ENCODE measurements at places on chromosomes 12 and 14.

GRCh38 chr12:91328451-91328850 lies 145.8 kb upstream of the DCN start:
- DNase-seq: no peak

GRCh38 chr14:91258011-91258618 lies 13.6 kb upstream of the GPR68 start:
- no peak for DNase-seq

- no peak for DNase-seq
Observed at GRCh38 chr14:106883218-106883692, 1356.9 kb downstream of the TMEM121 start.

DNA sequence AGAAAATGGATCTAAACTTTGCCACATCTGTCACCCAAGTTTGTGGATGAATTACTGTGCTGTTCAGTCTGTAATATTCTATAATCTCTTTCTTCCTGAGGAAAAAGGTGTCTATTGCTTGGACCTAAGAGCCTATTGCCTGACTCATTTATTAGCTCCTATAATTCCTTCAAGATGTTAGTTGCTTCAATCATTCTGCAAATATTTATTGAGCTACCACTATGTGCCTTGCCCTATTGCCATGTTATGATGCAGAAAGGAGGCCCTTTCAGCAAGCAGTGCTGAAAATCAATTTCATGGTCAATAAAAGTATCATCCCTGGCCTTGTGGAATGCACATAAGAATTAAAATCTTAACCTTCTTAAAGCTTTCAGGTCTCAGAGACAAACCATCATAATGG lies 113.6 kb downstream of the CCER1 start:
- no peak for DNase-seq

DNA sequence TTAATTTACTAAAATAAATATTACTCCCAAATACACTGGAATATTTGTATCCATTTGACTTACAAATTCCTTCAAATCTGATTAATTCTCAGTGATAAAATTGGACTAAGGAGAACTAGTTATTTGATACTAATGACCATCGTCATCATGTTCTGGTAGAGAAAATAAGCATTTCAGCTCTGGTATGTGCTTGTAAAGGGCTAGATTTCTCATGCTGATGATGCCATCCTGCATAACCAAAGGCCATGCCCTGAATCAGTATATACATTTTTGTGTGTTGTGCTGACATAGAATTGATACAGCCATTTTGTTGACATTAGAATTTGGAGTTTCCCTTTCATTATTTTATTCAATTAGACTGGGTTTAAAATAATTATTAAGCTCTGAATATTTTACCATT lies 148.9 kb downstream of the PCNX1 start:
- DNase-seq: no peak

DNA sequence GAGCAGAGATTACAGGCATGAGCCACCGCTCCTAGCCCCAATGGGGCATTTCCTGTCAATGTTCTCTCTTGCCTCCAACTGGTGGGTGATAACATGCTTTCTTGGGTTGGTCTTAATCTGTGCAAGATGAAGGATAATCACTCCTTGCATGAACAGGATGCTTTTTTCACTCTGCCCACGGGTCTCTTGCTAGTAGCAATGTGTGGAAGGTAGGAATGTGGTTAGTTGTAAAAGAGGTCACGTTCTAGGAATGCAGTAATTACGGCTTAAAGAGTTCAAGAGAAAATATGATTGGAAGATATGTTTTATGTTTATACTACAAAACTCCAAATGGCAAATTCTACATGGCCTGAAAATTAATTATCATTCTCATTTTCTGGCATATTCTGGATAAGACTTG lies 10.5 kb downstream of the RNASE10 start:
- no peak for DNase-seq

GRCh38 chr14:22890416-22890815 lies 7.4 kb downstream of the REM2 start:
- no peak for DNase-seq

DNA sequence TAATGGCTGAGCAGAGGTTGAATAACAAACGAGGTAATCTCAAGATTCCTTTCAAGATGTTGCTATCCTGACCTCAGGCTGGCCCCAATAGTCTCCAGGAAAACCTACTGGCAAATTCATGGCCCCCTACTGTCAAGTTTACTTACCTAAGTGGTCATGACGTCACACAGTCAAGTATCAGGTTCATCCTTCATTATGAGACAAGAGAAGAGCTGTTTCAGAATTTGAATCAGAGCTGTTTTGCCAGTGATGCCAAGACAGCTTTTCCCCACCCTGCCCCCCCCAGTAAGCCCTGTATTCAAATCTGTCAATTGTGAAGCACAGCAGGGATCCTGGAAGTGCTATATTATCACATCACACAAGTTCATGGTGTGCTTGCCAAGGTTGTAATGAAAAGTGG lies 509.6 kb downstream of the NOVA1 start:
- no peak for DNase-seq

DNA sequence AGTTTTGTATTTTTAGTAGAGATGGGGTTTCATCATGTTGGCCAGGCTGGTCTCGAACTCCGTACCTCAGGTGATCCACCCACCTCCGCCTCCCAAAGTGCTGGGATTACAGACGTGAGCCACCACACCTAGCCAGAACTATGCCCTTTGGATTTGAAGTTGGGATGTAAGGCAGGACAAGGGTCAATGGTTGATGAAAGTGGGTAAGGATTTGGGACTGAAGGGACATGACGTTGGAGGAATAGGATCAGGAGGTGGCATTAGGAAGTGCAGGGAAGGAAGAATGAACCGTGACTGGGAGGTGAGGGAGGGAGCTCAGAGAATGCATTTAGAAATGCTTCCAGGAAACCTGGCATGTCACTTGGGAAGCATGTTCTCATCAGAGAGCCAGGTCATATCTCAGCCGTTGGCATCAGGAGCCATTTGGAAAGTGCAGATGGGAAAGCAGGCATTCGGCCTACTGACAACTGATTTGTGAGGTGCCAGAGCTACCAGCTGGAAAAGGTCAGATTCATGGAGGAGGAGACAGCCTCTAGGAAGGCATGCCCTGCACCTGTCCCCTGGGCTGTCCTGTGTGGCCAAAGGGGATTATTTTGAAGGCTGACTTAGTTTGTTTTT lies 2.2 kb downstream of the CRADD start:
- DNase-seq: no peak

GRCh38 chr14:90487031-90487430 lies 90.2 kb downstream of the CALM1 start:
- no peak for DNase-seq

DNA sequence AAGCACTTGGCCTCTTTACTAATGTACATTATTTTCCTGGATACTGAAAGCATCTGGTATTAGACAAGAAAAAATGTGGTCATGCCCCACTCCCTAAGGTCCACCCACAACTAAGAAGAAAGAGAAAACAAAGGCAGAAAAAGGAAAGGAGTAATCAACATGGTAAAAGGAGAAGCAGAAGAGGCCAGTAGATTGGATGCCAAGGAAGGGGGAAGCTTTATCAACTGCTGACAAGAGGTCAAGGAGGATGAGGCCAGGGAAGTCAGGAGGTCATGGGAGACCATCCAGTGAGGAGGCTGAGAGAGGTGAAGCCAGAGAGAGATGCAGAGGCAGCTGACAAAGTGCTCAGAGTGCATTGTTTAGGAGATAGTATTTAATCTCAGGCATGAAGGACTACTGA lies 383.5 kb downstream of the ZFP36L1 start:
- DNase-seq: no peak

GRCh38 chr14:28751467-28752058 lies 15.0 kb upstream of the FOXG1 start:
- DNase-seq: no peak

DNA sequence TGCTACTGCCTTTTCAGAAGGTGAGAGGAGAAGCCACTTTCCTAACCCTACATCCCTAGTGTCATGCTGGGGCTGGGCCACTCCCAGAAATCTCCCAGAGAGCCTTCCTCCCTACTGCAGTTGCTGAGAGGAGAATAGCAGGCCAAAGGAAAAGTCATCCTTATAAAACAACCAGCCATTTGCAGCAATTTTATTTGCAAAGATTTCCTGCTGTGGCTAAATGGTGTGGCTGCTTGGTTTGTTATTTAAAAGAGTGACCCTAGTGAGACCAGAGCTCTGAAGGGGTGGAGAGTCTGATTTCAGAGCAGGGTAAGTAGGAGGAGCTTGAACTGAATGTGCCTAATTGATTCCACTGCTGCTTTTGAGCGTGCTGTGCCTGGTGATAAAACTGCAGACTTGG lies 232.0 kb downstream of the GRIN2B start:
- no peak for DNase-seq

- no peak for DNase-seq
Observed at GRCh38 chr12:26668230-26668629, 164.8 kb downstream of the ITPR2 start.

DNA sequence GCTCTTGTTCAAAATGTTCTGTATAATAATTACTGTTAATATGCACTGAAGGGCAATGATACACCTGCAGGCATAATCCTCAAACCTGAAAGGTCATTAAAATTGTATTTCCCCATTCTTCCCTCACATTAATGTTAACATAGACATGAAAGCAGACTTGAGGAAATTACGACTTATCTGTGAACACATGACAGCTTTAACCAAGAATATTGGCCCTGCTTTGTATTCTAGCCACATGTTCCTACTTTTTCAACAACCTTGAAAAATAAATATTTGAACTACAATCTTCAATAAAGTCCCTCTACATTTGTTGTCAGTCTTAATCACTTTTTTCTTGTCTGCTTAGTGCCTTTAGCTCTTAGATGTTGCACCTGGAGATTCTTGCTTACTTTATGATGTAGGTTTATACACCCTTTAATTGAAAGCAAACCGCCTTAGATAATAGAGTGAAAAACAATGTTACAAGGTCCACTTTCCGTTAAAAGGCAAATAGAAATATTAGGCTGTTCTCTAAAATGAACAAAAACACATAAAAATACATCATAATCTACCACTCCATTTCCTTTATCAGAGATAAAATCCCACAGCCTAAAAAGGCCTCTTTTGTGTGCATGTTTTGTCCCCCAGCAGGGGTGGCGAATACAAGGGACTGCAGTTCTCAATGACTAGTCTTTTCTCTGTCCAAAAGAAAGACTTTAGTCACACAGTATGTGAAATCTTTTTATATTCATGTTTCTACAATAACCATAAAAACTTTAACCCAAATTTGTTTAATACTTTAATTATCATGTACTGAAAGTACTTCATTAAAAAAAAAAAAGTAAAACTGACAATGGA lies 55.9 kb downstream of the ZFC3H1 start:
- DNase-seq: no peak

DNA sequence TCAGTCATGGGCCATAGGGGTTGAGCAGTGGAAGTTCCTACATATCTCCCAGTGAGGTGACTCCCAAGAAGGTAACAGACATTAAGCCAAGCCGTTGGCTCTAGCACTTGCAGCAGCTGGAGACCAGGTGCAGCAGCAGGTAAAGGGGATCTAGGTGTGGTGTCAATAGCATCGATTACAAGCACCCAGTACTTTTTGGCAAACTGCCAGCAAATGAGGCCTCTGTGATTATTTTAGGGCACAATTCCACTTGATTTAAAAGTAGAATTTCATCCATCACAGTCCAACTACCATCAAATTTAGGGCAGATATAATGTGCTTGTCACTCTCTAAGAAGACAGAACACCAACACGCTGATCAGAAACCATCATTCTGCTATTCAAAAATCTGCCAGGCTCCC lies 224.1 kb upstream of the EGLN3 start:
- no peak for DNase-seq

GRCh38 chr12:53949631-53950436 lies 4.9 kb upstream of the HOXC12 start:
- DNase-seq: no peak

DNA sequence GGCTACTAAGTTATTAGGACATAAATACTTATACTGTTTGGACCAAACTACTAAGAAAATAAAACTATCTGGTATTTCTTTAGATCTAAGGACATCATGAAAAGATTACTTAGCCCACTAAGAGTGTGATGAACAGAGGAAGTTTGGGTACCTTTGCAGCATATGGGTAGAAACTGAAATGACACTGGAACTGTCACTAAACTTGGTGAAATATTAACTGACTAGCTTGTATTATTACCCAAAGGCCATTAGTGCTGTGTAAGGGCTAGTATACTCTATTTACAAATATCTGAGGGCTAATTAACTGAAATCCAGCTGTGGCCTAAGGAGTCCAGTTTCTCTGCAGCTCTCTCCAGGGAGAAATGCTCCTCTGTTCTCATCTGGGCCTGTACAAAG lies 45.5 kb downstream of the PAWR start:
- DNase-seq: no peak

DNA sequence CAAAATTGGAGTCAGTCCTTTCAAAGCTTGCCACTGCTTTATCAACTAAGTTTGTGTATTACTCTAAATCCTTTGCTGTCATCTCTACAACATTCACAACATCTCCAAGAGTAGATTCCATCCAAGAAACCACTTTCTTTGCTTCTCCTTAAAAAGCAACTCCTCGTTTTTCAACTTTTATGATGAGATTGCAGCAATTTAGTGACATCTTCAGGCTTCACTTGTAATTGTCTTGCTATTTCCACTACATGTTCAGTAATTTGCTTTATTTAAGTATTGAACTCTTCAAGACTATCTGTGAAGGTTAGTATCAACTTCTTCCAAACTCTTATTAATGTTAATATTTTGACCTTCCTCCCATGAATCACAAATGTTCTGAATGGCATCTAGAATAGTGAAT lies 747.9 kb downstream of the TMTC2 start:
- DNase-seq: no peak

DNA sequence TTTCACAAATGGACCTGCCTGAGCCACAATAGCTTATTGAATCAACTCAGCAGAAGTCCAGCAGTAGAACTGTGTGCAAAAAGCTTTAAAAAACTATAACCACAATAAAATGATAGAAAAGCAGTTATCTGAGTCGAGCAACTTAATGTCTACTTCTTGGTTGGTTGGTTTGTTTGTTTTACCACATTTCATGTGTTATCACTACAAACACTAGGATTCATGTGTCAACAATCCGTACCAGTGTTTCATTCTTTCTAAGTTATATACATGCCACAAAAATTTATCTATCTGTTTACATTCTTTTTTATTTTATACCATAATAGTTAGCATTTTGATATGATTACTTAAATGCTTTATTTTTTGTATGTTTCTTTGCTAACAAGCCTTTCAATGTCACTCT lies 339.0 kb downstream of the KCNH5 start:
- no peak for DNase-seq

- no peak for DNase-seq
Observed at GRCh38 chr14:54567224-54567638, 303 bp downstream of the SAMD4A start.

GRCh38 chr14:53742233-53742620 lies 214.4 kb downstream of the BMP4 start:
- no peak for DNase-seq

- DNase-seq: no peak
Observed at GRCh38 chr12:75162845-75163244, 46.8 kb downstream of the KCNC2 start.

- no peak for DNase-seq
Observed at GRCh38 chr12:132402831-132403416, 73.5 kb upstream of the GALNT9 start.

Measured in stimulated activated CD8-positive, alpha-beta memory T cell treated with anti-CD3 and anti-CD28 coated beads, Interleukin-2, amount 100 ng/mL, for 48 hours (primary cell).